Hematopoietic multipotent progenitor cell treated with erythropoietin and hydrocortisone succinate and interleukin-3 and kit ligand, for 6 days (in vitro differentiated cells): ENCODE measurements at places on chromosomes 16 and 17.
A peak's percentile ranks its signal among the peaks of the same experiment; 100 is the strongest.

DNA sequence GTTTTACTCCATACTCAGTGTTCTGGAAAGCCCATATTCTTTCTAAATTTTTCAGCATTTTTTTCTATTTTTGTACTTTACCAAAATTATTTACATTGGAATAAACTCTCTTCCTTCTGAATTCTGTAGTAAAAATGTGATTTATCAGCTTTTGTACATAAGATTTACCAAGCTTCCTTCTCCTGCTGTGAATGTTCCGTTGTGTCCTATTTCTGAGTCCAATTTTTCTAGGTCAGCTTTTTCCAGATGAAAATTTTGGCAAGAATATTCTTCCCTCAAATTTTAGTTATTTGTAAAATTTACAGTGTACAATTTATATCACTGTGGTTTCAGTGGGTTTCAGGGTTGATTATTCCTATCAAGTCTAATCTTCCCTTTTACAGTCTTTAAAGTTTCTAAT is 27.5 kb downstream of the ASPA start:
- no peak for DNase-seq

GRCh38 chr17:81483862-81484194 is 28.8 kb downstream of the ACTG1 start:
- DNase-seq, result no peak

GRCh38 chr17:50986989-50987660 is 121.0 kb upstream of the TOB1 start:
- DNase-seq, result no peak

GRCh38 chr17:30323895-30324319 is 9.9 kb downstream of the TMIGD1 start:
- DNase-seq, result peak; percentile 65

- DNase-seq, result no peak
Measured at GRCh38 chr17:76561799-76562268, 22.0 kb downstream of the PRCD start.

- DNase-seq, result no peak
Measured at GRCh38 chr16:3152027-3152276, 17.1 kb downstream of the ZNF213 start.

GRCh38 chr17:43949781-43950180 is 4.0 kb downstream of the PYY start:
- DNase-seq, result peak; percentile 68

DNA sequence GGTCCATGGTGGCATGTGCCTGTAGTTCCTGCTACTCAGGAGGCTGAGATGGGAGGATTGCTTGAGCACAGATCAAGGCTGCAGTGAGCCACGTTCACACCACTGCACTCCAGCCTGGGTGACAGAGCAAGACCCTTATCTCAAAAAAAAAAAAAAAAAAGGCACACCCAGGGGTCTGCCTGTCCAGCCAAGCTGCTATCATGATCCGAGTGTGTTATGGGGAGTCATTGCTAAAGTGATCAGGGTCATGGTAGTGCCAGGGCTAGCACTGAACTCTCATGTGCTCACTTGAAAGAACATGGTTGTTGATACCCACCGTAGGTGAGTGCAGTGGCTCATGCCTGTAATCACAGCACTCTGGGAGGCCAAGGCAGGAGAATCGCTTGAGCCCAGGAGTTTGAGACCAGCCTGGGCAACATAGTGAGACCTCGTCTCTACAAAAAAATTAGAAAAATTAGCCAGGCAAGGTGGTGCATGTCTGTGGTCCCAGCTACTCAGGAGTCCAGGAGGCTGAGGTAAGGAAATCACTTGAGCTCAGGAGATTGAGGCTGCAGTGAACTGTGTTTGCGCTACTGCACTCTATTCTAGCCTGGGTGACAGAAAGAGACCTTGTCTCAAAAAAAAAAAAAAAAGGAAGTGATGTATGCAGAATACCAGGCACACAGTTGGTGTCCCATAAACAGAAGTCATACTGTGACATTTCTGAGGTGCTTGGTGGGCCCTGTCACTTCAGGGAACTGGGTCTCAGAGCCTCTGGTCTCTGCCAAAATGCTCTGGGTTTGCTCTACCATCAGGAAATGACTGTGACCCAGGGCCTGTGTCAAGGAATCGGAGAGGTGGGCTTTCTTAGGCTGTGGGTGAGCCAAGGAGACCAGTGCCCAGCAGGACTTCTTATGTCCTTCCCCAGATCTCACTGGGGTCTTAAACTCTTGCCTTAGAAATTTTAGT is 2.2 kb downstream of the PRM1 start:
- DNase-seq, result no peak

DNA sequence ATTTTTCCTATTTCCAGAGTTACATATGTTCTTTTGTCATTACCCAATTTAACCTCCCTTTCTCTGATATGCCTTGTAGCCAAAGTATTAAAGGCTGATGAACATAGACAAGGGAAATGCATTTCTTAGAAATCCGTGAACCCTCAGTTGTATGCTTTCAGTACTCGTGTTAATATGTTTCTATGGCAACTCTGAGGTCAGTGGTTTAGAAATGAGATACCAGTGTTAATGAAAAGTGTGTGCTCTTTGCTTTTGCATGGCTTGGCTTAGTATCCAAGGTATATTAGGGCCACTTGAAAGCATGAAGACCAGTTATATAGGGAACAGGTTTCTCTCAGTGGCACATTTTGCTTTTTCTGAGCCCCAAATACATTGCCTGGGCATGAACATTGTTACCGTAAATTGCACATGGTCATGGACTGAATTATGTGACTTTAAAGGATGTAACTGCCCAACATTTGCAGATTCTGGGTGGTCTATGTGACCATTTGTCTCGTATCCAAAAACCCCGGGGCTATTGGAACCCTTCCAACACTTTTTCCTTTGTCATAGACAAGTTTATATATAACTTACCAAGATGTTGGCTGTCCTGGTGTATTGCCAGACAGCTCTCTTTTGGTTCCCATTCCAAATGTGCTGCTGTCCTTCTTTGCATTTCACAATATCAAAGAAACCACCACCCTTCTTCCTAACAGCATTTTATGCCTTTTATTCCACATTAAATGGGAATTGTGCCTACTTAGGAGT is 17.5 kb downstream of the ABHD15 start:
- DNase-seq, result peak; percentile 57

DNA sequence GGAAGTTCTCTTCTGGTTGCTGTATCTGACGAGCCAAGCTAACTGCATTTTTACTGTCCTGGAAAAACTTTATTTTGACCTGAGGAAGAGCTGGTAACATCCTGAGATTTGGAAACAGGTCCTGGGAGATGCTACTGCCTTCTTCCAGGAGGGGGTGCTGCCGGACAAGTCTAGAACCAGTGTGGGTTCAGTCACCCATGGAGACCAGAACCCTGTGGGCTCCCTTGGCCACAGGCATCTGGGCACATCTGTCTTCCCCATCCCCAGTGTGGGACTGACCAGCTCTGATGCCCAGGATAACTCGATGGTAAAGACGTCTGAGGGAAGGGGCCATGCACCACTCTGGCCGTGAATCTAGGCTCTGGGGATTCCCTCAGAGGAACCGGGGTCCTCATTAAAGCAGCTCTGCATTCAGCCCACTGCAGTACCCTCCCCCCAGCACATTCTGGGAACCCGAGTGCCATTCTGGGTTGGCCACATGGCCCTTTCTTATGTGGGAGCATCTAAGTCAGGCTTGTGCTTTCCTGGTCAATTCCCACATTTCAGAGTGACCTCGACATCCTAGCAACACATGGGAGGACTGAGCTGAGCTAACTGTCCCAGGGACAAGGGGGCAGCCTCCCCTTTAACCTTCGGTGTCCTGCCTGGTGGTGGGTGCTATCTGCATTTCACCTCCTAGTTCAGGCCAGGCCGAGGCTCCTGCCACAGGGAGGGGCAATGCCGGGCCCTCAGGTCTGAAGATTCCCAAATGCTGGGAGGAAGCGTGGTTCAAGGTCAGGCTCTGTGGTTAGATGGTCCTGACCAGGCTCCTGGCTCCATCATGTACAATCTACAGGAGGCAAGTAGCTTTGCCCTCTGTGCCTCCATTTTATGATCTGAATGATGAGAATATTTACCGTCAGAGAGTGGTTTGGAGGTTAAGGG is 6.4 kb downstream of the C16orf86 start:
- peak; percentile 90 for DNase-seq

- peak; percentile 21 for DNase-seq
Measured at GRCh38 chr16:58855291-58855863, 121.3 kb upstream of the GOT2 start.

- no peak for DNase-seq
Measured at GRCh38 chr17:13740686-13741085, 139.0 kb upstream of the HS3ST3A1 start.

- peak; percentile 23 for DNase-seq
Measured at GRCh38 chr17:2862197-2862596, 66.0 kb downstream of the RAP1GAP2 start.

- peak; percentile 51 for DNase-seq
Measured at GRCh38 chr17:62172492-62173291, 107.6 kb upstream of the MED13 start.

- DNase-seq, result no peak
Measured at GRCh38 chr16:11251525-11252481, 4.2 kb downstream of the SOCS1 start.

GRCh38 chr17:28385406-28385805 is 13.9 kb downstream of the SARM1 start:
- peak; percentile 30 for DNase-seq

DNA sequence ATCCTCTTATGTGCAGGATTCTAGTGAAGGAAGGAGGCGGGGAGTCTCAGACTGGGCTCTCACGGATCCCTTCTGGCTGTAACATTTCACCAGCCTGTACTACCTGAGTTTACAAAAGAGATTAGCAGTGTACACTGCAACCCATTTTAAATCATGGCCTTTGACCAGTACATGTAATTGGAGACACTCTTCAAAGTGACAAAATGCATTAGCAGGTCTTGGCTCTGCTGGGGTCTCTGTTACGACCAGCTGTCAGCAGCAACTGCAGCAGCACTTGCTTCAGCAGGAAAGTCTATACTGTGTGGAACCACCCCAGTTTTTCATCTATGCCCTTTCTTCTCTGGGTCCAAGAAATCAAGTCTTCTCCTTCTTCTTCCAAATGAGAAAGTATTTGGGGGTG is 322.8 kb upstream of the ASIC2 start:
- DNase-seq, result no peak

DNA sequence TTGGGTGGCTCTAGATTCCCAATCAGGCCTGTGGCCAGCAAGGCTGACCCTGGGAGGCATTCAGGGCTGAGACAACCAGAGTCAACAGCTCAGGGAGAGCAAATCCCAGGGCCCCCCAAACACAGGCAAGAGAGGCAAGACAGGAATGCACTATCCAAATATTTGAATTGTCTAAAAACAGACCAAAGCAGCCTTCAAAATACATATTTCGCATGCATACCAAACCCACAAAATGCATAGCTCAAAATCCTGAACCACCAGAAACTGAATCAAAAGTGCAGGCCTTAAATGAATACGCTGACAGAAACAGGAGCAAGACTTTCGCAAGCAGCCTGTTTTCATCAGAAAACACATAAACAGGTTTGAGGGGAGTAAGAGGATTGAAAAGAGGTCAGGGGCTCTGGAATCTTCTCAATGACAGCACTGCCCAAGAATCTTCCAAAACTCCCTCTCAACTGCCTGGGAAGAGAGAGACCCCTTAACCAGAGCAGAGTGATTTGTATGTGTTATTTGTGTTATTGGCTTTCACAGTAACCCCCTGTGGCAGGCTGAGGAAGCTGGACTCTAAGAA is 213.6 kb upstream of the CDH5 start:
- no peak for DNase-seq

- no peak for DNase-seq
Measured at GRCh38 chr16:19875900-19876299, 8.7 kb downstream of the GPRC5B start.

GRCh38 chr17:34998205-34998604 is 17.9 kb downstream of the LIG3 start:
- DNase-seq, result peak; percentile 86

DNA sequence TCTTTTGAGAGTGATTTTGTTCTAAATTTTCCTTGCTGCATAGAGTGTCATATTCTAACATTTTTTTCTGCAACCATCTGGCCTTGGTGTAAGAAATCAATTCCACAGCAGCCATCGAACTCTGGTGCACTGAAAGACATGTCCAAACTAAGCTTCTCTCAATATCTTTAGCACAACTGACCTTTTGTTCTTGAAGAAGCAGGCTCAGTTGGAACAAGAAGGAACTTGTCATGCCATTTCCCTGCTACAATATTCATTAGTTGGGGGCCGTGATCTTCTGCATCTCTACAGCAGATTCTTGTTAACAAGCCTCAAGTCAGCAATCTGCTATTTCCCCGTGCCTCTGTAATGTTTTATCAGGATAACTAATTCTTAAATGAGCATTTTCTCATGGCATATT is 1305.6 kb downstream of the CDH11 start:
- DNase-seq, result no peak

DNA sequence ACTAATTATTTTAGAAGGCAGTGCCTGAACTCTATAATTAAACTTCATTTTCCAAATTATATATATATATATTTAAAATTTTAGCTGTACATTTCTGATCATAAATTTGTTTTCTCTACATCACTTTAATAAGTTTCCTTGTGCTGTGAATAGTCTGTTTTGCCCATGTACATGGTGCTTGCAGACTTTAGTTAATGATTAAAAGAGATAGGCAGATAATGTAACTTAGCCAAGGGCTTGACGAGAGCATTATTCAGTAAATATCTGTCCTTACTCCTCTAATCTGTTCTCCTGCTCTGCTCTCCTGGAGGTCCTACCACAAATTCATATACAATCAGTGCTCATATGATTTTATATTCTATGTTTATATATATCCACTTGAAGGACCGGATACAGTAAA is 595.2 kb upstream of the KIF2B start:
- DNase-seq, result no peak

- DNase-seq, result no peak
Measured at GRCh38 chr17:2994441-2994840, 69.0 kb downstream of the OR1D5 start.

GRCh38 chr16:89716493-89716892 is 4.2 kb downstream of the VPS9D1 start:
- DNase-seq, result no peak

- no peak for DNase-seq
Measured at GRCh38 chr17:5121186-5121841, 5.5 kb downstream of the USP6 start.

GRCh38 chr17:205817-206216 is 24.4 kb upstream of the DOC2B start:
- no peak for DNase-seq

DNA sequence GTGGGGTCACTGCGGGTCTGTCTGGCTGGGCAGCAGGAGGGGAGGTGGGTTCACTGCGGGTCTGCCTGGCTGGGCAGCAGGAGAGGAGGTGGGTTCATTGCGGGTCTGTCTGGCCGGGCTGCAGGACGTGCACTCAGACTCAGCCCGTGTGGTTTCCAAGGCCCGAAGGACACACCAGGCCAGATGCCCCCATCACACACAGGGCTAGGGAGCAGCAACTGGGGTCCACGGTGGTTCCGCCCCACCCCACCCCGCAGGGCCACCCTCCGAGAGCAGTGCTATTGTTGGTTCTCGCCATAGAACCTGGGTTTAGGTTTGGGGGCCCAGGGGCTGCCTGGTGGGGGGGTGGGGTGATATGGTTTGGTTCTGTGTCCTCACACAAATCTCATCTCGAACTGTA is 5.8 kb upstream of the CIAO3 start:
- DNase-seq, result no peak

- DNase-seq, result no peak
Measured at GRCh38 chr16:49431591-49432290, 58.1 kb downstream of the C16orf78 start.

GRCh38 chr17:81550830-81551457 is 1.2 kb downstream of the FAAP100 start:
- DNase-seq, result no peak

- DNase-seq, result no peak
Measured at GRCh38 chr17:77724876-77725615, 233.5 kb upstream of the TNRC6C start.
